Amniotic stem cell (primary cell): ENCODE measurements at places on chromosomes 4 and X.

DNA sequence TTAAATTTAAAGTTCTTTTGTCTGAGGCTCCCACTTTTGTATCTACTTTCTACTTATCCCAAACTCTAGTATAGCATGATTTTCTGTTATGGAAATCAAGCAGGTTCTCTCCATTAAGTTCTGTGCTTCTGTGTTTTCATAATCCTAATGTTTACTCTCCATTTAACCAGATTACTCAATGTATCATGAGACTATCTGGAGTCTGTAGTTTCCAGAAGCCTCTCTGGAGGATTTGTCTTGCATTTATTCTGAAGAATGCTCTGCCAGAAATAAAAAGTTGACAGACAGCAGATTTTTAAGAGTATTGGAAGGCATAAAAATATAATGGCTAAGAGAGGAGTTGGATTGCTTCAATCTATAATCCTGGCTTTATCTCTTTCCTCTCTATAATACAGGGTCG lies 39.2 kb upstream of the PLS3 start:
- no peak for DNase-seq

DNA sequence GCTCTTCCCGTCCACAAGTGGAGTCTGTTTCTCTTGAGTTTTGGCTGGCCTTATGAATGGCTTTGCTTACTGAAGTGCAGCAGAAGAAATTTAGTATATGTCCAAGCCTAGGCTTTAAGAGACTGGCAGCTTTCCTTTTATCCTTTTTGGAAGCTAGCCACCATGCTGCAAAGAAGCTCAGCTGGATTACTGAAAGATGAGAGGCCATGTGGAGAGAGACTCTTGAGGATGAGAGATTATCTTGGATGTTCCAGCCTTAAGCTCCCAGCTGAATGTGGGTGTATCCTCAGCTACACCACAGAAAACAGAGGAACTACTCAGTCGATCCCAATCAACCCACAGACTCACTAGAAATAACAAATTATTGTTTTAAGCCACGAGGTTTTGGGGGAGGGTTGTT lies 12.5 kb downstream of the CCNG2 start:
- DNase-seq = no peak

DNA sequence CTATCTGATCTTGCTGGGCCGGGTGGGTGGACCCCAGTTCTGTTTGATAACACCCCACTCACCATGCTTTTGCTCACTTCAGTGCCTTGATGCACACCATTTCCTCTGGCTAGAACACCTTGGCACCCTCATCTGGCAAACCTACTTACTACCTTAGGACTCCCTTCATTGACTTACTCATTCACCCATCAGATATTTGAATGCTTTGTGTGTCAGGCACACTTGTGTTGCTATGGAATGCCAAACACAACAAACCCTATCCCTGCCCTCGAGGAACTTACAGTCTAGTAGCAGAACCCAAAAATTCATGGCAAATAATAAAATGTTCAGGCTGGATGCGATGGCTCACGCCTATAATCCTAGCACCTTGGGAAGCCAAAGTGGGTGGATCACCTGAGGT lies 13.9 kb downstream of the CCNG2 start:
- no peak for DNase-seq

GRCh38 chr4:170827562-170828274 lies 738.0 kb upstream of the AADAT start:
- DNase-seq = no peak

- DNase-seq = no peak
These were observed 2.2 kb downstream of the PCDH10 start for GRCh38 chr4:133151341-133151690.

DNA sequence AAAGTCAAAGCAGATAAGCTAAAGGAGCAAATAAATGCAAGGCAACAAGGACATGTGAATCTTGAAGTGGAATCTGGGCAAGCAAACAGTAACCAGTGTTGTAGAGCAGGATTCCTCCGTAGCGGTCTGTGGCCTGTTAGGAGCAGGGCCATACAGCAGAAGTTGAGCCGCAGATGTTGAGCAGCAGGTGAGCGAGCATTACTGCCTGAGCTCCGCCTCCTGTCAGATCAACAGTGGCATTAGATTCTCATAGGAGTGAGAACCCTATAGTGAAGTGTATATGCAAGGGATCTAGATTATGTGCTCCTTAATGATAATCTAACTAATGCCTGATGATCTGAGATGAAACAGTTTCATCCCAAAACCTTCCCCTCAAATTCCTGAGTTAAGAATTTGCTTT lies 550.7 kb downstream of the ADGRL3 start:
- DNase-seq = no peak

GRCh38 chr4:88735564-88735963 lies 37.9 kb upstream of the NAP1L5 start:
- no peak for DNase-seq

- DNase-seq = no peak
These were observed 37.5 kb upstream of the CXCL8 start for GRCh38 chr4:73702796-73703287.

- DNase-seq = no peak
These were observed 3.2 kb upstream of the FGF2 start for GRCh38 chr4:122823476-122823875.

DNA sequence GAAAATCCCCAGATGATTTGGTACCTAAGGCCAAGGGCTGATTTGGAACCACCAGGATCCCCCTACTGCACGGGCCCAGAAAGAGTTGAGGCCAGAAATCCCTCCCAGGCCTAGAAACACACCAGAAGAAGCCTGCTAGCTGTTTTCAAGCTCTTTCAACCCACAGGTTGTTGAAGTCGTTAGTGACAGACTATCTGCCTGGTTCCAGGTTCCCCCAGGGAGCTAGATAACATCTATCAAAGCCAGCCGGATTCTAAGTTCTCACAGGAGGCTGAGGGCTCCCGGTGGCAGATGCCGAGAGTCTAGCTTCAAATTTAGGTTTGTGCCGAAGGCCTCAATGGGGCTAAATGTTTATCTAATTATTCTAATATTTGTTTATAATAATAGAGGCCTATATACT lies 132.0 kb upstream of the ATP6AP2 start:
- no peak for DNase-seq

- no peak for DNase-seq
These were observed 534.6 kb upstream of the FAM241A start for GRCh38 chr4:111610681-111611080.

DNA sequence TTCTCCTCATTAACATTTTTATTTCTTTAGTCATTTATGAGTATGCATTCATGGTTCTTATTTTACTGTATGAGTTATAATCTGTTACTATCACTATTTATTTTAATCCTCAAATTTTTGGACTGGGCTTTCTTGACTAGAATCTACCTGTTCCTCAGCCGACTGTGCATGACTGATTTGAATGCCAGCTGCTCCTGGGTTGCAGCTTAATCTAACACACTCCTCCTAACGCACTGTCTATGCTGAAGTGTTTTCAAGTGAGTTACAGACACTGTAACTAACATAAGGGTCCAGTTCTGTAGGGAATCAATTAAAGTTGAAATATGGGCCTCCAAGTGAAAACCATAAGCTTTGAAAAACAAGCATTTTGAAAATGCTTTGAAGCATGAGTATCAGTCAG lies 137.4 kb upstream of the ARSJ start:
- no peak for DNase-seq

- peak; percentile 59 for DNase-seq
These were observed 139.9 kb downstream of the NDST3 start for GRCh38 chr4:118173956-118174725.

DNA sequence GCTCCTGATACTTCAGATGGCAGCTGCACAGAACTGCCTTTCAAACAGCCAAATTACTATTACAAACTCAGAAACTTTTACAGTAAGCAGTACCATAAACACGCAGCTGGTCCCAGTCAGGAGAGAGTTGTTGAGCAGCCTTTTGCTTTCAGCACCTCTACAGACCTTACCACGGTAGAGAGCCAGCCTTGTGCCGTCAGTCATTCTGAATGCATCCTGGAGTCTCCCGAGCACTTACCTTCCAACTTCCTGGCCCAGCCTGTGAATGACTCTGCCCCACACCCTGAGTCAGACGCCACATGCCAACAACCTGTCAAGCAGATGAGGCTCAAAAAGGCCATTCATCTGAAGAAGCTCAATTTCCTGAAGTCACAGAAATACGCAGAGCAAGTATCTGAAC lies 12.4 kb downstream of the ZBTB49 start:
- no peak for DNase-seq

DNA sequence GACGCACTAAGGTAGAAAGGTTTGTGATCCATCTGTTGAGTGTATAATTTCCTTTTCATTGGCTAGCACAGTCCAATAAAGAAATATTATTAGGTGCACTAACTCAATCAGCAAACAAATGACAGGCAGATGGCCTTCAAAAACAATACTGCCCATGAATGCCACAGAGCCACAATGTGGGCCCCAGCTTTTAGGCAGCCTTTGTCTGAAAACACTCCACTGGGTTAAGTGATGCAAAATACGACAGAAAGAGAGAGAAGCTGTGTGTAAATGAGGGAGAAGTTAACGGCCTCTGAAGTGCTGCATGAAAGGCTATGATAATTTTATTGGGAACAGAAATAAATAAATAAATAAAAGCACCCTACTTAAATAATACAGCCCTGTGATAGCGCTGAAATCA lies 274.6 kb downstream of the NKX6-1 start:
- DNase-seq = no peak

- no peak for DNase-seq
These were observed 17.0 kb upstream of the CDS1 start for GRCh38 chr4:84565951-84566350.

- no peak for DNase-seq
These were observed 62.4 kb downstream of the NPNT start for GRCh38 chr4:105957680-105958079.

DNA sequence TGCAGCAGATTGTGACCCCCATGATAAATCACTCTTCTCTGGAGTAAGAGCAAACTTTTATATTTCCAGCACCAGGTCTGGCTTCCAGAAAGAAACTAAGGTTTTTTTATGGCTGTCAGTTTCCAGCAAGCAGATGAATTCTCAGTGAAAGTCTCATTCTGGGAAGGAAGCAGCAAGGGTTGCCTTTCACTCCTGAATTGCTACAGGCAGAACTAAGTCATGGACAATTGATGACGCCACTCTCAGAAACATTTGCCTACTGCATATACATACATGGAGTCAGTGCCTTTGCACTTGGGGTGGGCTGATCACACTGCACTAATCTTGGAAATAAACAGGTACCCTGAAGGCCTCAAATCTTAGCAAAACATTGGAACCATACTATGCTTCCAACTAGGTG lies 80.0 kb downstream of the IL21 start:
- no peak for DNase-seq

DNA sequence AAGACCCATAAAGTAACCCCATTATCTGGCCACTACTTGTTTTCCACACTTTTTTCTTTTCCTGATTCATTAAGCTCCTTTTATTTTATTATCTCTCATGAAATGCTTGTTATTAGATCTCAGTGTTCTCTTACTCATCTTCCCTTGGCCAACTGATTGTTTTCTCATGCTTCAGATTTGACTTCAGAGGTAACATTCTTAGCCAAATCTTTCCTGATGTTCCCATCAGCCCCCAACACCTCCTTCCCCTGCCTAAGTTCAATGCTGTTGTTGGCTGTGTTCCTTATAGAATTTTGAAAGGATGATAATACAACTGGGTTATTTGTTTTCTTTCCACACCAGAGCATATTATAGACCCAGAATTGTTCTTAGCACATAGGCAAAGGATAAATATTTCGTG lies 75.6 kb downstream of the BMPR1B start:
- no peak for DNase-seq

DNA sequence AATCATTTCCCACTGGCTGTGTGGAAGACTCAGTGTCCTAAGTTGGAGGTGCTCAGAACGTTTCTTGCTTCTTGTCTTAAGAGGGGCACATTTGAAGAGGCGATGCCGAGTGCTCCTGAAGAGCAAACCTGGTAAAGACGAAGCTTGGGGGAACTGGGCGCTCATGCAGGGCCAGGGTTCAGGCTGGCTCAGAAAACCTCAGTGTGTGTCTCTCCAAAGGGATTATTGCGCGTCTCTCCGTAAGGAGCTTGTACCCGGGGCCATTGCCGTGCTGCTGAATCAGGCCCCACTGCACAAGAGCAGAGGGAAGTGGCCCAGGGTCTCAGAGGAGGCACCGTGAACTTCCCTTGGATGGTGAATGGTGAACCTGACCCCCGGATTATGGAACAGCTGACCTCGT lies 44.4 kb downstream of the PSAPL1 start:
- DNase-seq = no peak

- DNase-seq = no peak
These were observed 118.1 kb downstream of the ENPP6 start for GRCh38 chr4:184099535-184099966.

GRCh38 chr4:39932776-39933402 lies 44.8 kb downstream of the PDS5A start:
- no peak for DNase-seq

DNA sequence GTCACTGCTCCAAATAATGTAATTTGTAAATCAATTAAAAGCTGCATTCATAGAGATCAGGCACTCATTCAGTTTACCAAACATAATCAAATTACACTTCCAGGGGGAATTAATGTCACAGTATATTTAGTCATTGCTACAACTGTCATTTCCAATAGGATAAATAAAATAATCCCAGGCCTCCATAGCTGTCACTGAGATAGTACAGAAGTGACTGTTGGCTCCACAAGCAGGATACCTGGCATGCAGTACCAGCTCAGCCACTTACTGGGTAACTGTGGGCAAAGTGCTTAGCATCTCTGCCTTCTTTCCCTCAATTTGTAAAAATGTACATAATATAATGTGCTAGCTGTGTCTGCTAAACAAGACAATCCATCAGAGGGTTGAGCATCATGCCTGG lies 128.1 kb downstream of the CAMK2D start:
- no peak for DNase-seq

- DNase-seq = no peak
These were observed 167.1 kb upstream of the PACRGL start for GRCh38 chr4:20532871-20533870.

DNA sequence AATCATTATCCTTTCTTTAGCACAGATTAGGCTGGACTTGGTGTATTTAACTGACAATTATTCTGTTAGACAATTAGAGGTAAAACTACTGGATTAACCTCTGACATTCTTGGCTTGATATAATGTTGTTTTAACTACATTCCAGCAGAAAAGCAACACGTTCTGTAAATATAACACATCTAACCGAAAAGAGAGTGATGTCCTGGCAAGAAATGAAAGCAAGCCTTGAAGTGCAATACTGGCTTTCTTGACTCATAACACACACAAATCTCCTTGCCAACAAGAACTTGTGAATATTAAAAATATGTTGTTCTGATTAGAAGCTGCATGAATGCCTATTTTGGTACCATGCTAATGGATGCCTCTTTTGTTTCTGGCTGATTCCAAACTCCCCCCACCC lies 76.4 kb downstream of the EFHC2 start:
- DNase-seq = no peak

GRCh38 chrX:145861818-145862217 lies 44.2 kb downstream of the SLITRK2 start:
- DNase-seq = no peak
